ENCODE measurements at places on chromosomes 13 and 19.
A peak's percentile ranks its signal among the peaks of the same experiment; 100 is the strongest.

- DNase-seq = no peak
Observed at GRCh38 chr13:54989418-54989817, 1960.8 kb downstream of the OLFM4 start.

DNA sequence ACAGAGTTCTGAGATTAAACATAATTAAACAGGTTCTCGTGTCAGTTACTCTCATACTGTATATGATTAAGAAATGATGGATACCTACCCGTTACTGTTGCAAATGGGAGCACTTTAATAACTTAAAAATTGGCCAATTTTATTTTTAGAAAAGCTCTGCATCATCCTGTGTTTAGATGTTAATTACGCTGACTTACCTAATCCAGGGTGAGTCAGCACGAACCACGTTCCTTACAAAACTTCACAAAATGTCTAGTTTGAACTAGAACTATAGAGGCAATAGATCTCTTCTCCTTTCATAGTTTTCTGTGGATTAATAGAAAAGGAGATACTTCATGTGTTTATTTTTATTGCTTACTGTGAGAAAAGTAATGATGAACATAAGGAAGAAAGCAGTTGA, 363.9 kb downstream of the MYO16 start:
- no peak for DNase-seq

DNA sequence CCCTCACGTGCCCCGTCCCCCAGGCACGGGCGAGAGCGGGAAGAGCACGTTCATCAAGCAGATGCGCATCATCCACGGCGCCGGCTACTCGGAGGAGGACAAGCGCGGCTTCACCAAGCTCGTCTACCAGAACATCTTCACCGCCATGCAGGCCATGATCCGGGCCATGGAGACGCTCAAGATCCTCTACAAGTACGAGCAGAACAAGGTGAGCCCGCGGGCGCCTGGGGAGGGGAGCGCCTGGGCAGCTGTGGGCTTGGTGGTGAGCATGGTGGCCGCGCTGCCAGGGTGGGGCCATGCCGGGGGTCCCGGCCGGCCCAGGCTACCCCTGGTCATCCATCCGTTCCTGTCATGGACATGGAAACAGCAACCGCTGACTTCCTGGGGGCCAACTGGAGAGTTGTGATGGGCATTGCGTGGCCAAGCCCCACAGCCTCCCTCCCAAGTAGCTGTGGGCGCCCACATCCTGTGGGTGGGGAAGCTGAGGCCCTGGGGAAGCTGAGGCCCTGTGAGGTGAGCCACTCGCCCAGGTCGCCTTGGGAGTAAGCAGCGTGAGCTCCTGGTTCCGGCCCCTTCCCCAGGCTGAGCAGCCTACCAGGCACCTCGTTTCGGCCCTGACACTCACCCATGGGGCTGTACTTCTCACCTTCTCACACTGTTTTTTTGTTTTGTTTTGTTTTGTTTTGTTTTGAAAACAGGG, 16.1 kb downstream of the GNA11 start:
- no peak for DNase-seq

DNA sequence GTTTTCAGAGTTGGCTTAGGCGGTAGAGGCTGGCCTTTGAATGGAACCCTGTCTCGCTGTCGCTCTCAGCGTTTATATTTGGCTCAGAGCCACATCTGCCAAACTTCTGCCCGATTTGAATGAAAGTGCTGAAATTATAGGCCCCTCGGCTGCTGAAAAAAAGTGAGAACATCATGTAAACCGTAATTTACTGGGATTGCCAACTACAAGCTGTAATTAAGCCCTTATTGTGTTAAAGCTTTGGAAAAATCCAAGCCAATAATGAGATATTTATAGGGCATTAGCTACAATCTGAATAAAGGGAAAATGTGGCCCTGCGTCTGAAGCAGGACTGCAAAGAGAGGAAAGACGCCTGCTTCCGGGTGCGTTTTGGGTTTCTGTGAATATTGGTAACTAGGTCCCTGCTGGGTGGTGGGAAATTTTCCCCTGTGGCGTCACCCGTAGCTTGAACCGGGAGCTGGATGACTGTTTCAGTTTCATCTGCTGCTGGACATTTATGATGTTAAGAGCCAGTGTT, 9.9 kb downstream of the DNM2 start:
- DNase-seq = no peak

DNA sequence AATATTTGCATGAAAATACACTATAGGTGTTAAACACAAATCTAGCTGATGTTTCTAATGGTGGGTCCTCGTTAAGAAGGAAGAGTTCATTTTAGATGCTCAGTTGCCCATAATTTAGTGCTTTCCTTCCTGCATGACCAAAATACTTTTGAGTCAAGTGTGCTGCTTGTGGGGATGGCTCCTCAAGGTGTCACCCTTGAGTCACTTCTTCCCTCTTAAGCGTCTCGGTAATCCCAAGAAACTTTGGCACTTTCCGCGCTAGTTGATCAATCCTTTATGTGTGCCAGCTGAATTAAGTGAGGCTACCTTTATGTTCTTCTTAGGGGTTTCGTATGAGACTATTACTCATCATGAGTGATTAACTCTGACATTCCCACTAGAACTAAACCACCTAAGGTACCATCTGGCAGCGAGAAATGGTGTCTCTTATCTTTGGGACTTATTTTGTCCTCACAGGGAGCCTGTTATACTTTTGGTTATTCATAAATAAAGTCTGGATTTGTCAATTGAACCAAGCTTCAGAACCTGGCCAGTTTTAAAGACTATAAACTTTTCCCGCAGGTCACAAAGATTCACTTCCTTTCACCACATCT, 106.8 kb downstream of the NHLRC3 start:
- peak; percentile 28 for DNase-seq

- no peak for DNase-seq
Observed at GRCh38 chr19:27833031-27833430, 1379.9 kb downstream of the UQCRFS1 start.

DNA sequence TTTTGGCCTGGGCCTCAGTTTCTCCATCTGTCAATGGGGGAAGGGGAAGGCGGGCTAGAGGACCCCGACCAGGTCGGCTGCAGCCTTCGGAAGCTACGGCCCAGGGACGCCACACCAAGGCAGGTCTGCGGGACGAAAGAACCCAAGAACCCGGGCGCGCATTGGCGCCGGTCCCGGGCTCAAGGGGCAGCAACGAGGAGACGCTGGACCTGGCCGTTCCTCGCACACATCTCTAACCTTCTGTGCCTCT, 739 bp upstream of the ILF3 start:
- no peak for DNase-seq

GRCh38 chr13:50708461-50708860, 135.0 kb downstream of the DLEU7 start:
- no peak for DNase-seq

DNA sequence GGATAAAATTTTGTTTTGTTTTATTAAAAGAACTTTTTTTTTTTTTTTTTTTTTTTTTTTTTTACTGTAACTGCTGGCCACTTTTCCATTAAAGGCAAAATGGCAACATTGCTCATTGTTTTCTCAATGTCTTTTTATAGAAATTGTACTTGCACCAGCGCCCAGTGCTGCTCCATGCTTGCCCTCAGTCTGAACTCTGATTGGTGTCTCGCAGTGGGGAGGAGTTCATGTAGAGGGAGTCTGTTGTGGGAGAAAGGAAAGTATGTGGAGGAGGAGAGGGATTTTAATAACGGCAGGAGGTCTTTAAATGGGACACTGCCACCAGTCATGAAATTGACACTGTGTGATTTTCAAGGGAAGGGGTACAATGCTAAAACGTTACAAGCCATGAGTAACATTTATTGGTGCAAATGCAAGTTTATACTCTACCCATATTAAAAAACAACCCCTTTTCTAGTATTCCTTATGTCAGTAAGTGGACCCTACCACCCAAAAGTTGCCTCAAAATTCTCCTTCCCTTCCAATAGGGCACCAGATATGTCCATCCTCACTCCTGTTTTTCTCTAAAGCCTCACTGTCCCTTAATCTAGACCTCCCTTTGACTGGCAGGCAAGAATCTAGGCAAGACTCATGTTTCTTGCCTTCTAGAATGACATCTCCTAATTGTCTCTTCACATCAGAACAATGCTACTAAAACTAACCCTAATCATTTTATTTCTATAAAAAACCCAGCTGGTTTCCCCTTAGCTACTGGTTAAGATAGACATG, 3.2 kb downstream of the RASL11A start:
- no peak for DNase-seq

DNA sequence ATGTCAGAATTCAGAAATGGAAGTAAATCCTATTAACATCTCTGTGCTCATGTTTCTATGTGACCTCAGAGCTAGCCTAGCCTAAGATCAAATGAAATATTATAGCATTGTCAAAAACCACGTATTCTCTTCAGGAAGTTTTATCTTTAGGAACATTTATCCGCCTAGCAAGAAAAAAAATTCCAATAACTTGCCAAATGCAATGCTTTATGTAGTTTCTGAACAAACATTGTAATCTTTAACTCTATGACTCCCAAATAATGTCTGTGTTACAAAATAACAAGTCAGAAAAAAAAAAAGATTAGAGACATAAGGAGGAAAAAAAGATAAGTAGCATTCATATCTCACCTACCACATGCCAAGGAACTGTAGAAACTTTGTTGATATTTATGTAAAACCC, 18.4 kb upstream of the IPO5 start:
- DNase-seq = no peak
